ENCODE measurements at places on chromosomes 12 and 14.
A peak's percentile ranks its signal among the peaks of the same experiment; 100 is the strongest.

DNA sequence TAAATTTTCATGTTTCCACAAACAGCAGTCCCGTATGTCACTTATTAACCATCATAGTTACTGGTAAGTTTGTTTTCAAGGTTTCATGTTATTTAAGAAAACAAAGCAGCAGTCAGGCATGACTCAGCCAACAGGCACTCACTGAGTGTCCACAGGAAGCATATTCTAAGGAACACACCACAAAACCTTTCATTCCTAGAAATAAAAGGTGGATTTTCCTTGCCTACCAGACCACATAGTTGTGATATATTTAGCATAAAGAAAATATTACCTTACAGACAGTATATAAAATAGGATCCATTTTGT, 143.3 kb upstream of the AVPR1A start:
- no peak for DNase-seq

GRCh38 chr14:48584031-48584430, 908.6 kb upstream of the MDGA2 start:
- no peak for DNase-seq

DNA sequence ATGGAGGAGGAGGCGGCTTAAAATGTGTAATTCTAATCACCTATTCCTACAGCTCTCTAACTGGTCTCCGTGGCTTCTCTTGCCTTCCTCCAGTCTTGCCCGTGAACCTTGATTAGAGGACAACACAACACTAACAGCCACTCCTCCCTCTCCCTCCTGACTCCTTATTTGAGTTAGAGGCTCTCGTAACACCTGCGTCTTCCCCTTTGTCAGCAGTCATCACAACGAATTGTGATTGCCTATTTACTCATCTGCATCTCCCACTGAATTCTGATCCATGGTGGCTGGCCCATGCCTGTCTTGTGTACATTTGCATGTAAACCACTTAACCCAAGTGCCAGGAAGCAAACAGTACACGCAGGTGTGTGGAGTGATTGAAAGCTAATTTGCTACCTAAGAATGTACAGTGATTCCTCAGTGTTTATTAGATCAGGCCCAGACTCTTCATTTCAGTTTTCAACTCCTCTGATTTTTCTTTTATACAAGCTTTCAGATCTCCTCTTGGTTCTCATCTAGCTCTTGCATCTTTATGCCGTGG, 154.5 kb downstream of the MON2 start:
- no peak for DNase-seq

DNA sequence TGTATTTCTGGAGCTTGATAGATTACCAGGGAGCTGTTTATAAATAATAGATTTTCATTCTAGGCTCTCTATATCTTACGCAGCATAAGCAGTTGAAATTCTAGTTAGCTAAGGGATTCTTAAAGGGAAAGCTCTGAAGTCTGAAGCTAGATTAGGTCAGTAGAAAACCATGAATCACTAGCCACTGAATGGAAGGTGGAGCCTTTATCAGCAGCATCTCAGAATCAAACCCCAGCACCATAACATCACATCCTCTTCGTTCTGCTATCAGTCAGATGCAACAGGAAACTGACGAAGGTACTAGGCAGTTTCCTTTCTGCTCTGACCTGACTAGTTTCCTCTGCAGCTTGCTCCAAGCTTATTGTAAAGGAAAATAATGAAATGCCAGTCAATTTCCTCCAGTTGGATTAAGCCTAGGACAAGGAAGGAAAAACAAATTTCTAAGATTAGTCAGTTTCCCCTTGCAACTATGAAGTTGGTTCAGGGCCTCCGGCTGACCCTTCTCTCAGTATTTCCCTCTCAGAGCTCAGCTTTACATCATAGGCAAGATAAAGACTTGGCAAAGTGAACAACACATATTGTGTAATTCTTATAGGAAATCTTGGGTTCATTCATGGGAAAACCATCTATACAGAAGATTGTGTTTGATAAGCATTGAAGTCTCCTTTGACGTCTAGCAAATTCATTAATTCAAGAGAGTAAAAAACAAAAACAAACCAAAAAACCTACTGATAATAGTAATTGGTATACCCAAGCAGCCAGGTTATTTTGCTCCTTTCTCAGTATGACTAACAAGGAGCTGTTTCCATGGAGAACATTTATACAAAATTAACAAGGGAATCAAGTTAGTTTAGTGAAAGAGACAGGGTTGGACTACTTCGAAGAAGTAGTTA, 43.4 kb upstream of the CFAP54 start:
- DNase-seq: peak; percentile 58

GRCh38 chr12:113837084-113837483, 129.0 kb downstream of the RBM19 start:
- no peak for DNase-seq

DNA sequence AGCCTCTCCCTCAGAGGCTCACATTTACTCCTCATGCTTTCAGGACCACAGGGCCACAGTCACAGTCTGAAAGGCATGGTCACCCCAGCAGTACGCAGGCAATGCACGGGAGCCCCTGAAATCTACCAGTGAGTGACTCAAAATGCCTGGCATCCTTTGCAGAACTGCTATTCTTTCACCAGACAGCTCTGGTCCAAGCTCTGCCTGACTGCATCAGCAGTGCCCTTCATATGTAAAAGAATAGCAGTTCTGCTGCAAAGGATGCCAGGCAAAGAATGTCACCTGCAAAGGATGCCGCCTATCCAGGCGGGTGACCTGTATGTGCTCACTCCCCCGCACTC, 38.5 kb downstream of the LGMN start:
- no peak for DNase-seq

DNA sequence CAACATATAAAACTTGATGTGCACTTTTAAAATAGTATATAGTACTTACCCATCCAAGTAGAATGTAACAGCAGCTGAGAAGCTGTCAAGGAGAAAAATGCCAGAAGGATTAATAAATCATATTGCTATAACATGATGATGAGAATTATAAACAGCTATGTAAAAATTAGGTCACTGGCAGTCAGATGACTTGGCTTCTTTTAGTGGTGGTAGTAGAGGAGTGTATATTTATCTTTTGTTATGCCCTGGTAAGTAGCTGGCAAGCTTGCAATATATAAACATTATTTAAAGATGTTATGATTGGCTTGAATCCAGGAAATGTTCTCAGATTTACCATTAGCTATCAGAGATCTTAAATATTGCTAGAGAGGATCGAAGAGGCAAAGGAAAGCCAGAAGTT, 471.0 kb upstream of the MGAT4C start:
- no peak for DNase-seq
